Activated B cell treated with CpG ODN at 0.5 μM for 24 hours (primary cell): ENCODE measurements at places on chromosomes 16 and 17. TPM values are rescaled to one million over a fixed set of nuclear protein-coding genes. Genes with fewer than 3 reads are reported as not detected.

Gene VTN
- 0.18 TPM in 1 of 2 replicates, not detected in the other for total RNA-seq

GRCh38 chr17:19447085-19447583 is 36.1 kb downstream of the RNF112 start:
- peaks cover 17% of the 10 kb centered on the region for H3K27me3 ChIP-seq
- DNase-seq = no peak
- no peak overlapping the region for H3K27ac ChIP-seq
- no peak overlapping the region for H3K4me3 ChIP-seq
- peaks cover 5% of the 10 kb centered on the region for H3K4me1 ChIP-seq

Gene ADAMTS18
- not detected in 2 replicates for total RNA-seq

Gene CACNG1
- not detected in 2 replicates for total RNA-seq

Gene RNF166
- 31.0 and 45.3 TPM in 2 replicates for total RNA-seq

- peak overlapping the region; percentile 96 for H3K4me3 ChIP-seq
- no peaks in the 10 kb centered on the region for H3K27me3 ChIP-seq
- DNase-seq = no peak
- H3K36me3 ChIP-seq = peaks cover 25% of the 10 kb centered on the region
- H3K27ac ChIP-seq = peak overlapping the region; percentile 96
Observed at GRCh38 chr16:67805718-67806427, 487 bp downstream of the RANBP10 start.

DNA sequence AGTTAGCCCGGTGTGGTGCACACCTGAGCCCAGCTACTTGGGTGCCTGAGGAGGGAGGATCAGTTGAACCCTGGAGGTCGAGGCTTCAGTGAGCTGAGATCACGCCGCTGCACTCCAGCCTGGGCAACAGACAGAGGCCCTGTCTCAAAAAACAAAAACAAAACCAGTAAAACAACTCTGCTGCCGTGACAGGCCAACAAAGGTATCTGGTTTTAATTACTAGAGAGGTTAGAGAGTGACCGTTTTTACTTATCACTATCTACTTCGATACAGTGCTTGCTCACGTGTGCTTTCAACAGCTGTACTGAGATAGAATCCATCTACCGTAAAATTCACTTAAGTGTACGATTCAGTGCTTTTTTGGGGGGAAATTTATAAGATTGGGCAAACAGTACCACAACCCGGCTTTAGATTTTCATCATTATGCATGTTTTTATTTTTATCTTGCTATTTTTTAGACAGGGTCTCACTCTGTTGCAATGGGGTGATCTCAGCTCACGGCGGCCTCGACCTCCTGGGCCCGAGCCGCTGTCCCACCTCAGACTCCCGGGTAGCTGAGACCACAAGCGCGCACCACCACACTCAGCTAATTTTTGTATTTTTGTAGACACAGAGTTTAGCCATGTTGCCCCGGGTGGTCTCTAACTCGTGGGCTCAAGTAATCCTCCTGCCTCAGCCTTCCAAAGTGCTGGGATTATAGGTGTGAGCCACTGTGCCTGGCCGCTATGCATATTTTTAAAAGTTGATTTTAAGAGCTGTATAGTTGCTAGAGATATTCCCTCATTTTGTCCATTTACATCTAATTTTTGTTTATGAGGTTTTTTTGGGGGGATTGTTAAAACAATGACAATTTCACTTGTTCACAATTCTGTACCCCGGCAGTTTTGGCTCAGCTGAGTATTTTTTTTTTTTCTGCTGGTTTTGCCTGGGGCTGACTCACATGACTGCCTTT is 30.9 kb downstream of the SERPINF1 start:
- H3K4me3 ChIP-seq = no peak overlapping the region
- no peak for DNase-seq
- no peaks in the 10 kb centered on the region for H3K27me3 ChIP-seq
- peaks cover 15% of the 10 kb centered on the region for H3K36me3 ChIP-seq
- H3K4me1 ChIP-seq = peaks cover 2% of the 10 kb centered on the region

DNA sequence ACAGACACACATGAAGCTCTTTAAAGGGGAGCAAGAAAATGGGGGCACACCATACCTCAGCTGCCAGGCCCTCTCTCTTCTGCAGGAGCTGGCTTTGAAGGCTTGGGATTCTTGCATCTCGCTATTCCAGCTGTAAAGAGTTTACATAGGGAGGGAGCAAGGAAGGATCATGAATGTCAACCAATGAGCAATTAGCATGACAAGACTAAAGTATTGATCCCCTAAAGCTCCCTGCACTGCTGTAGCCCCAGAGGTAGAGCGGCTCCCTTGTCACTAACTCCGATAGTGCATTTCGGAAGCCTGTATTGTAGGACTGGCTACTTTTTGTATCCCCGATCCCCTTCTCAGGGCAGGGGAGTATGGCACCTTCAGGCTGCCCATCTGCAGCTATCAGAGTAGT is 113.4 kb upstream of the PMFBP1 start:
- no peaks in the 10 kb centered on the region for H3K27me3 ChIP-seq
- no peak overlapping the region for H3K4me3 ChIP-seq
- H3K27ac ChIP-seq = no peak overlapping the region
- peaks cover 7% of the 10 kb centered on the region for H3K36me3 ChIP-seq

GRCh38 chr17:17943281-17943984 is 28.8 kb downstream of the TOM1L2 start:
- DNase-seq = no peak
- H3K36me3 ChIP-seq = no peaks in the 10 kb centered on the region
- no peaks in the 10 kb centered on the region for H3K27me3 ChIP-seq

DNA sequence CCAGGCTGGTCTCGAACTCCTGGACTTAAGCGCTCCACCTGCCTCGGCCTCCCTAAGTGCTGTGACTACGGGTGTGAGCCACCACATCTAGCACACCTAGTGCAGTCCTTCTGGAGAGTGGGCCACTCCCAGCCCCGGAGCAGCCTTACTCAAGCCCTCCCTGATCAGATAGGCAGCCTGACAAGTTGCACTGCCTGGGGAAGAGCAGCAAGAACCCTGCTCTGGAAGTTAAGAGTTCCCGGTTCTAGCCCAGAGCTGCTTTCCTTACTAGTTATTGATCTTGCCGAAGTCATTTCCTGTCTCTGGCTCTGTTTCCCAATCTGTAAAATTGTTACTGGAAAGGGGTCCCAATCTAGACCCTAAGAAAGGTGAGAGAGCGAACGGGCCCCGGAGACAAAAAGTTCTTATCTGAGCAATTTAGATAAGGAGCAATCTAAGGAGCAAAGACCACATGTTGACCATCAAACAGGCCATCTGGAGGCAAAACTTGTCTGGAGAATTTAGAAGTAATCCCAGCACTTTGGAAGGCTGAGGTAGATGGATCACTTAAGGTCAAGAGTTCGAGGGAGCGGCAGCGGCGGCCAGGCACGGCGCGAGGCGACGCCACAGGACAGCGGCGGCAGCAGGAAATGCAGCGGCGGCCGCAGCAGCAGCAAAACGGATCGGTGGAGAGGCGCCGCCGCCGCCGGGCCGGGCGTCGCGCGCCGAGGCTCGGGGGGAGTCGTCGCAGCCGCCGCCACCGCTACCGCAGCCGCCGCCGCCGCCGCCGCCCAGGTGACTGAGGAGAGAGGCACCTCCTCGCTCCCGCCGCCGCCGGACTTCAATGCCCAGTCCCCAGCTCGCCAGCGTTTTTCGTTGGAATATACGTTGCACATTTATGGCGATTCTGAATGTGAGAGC is 4.3 kb upstream of the NAGLU start:
- no peaks in the 10 kb centered on the region for H3K36me3 ChIP-seq
- peak overlapping the region; percentile 83 for H3K4me3 ChIP-seq
- peak overlapping the region; percentile 63 for H3K27ac ChIP-seq
- H3K27me3 ChIP-seq = no peaks in the 10 kb centered on the region

Gene CES5A
- total RNA-seq = not detected in 2 replicates

Gene OR1A1
- total RNA-seq = not detected in 2 replicates

- H3K4me3 ChIP-seq = no peak overlapping the region
- no peaks in the 10 kb centered on the region for H3K36me3 ChIP-seq
- H3K4me1 ChIP-seq = peaks cover 2% of the 10 kb centered on the region
- no peak for DNase-seq
- H3K27ac ChIP-seq = no peak overlapping the region
- peaks cover 8% of the 10 kb centered on the region for H3K27me3 ChIP-seq
Observed at GRCh38 chr17:78959803-78960202, 19.9 kb downstream of the LGALS3BP start.

Gene DNAH9
- not detected in 2 replicates for total RNA-seq

GRCh38 chr17:31918701-31919128 is 17.2 kb upstream of the UTP6 start:
- H3K4me1 ChIP-seq = peaks cover 5% of the 10 kb centered on the region
- DNase-seq = no peak
- no peak overlapping the region for H3K27ac ChIP-seq
- H3K4me3 ChIP-seq = no peak overlapping the region
- peaks cover 24% of the 10 kb centered on the region for H3K27me3 ChIP-seq

DNA sequence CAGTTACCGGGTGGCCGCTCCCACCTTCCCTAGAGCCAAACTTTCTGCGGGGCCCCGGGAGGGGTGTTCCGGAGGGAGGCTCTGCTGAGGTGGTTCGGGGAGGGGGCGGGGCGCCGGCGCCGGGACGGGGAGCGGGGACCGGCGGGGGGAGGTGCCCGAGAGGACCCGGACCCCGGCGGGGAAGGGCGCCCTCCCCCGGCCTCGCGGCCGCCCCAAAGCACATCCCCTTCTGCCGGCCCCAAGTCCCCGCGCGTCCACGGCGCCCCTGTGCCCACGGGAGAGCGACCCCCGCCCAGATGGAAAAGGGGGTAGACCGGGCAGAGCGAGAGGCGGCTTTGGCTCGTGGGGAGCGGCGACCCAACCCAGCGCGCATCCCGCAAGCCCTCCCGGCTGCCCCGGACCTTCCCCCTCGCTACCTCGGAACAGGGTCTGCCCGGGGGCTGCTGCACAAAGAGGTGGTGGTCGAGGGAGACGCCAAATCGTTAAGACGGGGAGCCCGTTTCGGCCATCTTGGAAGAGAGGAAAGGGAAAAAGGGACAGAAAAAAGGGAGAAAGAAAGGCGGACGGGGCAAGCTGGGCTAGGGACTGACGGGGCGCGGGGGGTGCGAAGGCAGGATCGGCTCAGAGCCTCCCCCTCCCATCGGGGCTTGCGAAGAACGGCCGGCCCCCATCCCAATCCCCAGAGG is 530 bp downstream of the PCGF2 start:
- peak overlapping the region; percentile 83 for H3K4me3 ChIP-seq
- H3K27ac ChIP-seq = no peak overlapping the region

Gene C17orf78
- total RNA-seq = not detected in 2 replicates

DNA sequence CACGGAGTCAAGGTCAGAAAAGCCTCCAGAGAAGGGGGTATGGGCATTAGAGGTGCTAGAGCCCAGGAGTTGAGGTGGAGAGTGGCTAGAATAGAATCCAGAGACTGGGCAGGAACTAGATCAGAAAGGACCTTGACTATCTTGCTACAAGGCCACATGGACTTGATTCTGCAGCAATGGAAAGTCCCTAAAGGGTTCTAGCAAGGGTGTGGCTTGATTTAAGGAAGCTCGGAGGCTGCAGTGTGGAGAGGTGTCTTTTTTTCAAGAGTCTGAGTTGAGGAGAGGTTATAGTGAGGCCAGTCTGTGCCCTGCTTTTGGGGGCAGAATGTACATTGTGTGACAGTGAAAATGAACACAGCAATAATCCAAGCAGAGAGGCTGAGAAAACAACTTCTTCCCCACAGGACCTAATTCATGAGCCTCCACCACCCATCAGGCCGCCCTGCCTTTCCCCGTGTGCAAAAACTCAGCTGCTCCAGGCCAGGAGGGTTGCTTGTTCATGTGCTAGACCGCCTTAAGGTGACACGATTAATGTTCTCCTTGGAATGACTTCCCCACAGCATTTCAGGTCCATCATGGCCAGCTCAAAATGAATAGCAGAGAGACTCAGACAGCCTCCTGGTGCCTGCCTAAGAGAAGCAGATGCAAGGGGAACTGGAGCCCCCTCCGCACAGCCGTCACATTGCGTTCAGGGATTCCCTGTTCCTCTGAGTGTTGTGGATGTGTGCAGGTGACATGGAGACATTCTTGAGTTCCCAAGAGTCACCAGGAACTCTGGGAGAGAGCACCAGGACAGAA is 8.7 kb upstream of the BEAN1 start:
- no peak overlapping the region for H3K4me3 ChIP-seq
- no peaks in the 10 kb centered on the region for H3K36me3 ChIP-seq
- H3K27ac ChIP-seq = no peak overlapping the region
- H3K27me3 ChIP-seq = peaks cover 18% of the 10 kb centered on the region

Gene ATPAF2
- 60.7 and 69.1 TPM in 2 replicates for total RNA-seq
